Stimulated activated CD4-positive, alpha-beta T cell treated with anti-CD3 and anti-CD28 coated beads, Interleukin-15, amount 100 ng/mL, for 1 hour (primary cell): ENCODE measurements at places on chromosomes 7 and 10.

GRCh38 chr10:103280031-103280430 is 3.1 kb downstream of the INA start:
- no peak for DNase-seq

- DNase-seq: no peak
Measured at GRCh38 chr7:94043299-94043698, 39.1 kb upstream of the BET1 start.

DNA sequence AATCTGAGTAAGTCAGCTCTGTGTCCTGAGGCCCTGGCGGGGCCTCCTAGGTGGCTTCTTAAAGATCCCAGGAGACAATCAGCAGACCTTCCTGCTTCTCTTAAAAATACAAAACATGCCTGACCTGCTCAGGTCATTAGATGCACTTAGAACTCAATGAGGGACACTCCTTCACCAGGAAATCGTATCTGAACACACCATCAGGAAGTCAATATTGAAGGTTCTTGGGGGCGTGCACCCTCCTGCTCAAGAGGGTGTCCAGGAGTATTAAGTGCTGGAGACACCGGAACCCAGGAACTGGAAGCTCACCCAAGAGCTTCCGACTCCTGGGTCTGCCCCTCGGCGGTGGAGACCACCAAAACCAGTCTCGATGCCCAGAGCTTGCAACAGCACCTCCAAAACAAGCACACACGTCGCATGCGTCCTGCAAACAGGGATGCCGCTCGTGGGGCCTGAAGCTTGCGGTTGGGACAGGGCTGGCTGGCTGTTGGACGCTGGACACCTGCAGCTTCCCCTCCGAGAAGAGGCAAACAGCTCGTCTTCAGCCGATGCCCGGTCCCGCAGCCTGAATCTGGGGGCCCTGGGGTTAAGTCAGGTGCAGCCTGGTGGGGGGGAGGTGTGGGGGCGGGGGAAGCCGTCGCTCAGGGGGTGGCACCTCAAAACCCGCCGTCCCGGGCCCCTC is 803 bp downstream of the RAPGEF5 start:
- no peak for DNase-seq

DNA sequence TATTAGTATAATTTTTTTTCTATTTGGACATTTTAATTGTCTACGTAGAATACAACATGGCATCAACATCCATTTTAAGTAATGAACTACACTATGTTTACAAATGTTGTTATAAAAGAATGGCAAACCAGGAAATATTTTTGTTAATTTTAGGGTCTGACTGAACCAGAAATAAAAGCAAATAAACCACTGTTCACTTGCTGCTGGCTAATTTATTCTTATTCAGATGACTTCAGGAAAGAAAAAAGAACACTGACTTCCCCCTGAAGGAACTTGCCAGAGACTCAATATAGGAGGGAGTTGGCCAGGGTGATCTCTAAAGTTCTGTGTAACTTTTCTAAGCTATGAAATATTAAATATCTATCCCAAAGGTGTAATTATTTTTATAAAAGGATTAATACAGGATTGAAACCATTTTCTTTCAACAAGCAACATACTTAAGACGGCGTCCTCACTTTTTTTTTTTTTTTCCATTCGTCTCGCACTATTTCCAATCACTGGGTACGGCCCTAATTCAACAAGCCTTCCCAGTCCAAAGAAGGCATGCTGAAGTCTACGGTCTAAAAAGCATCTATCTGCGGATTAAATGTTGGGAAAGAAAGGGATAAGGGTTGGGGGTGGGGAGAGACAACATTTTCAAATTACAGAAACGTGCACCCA is 1.2 kb downstream of the USP6NL start:
- no peak for DNase-seq

- DNase-seq: no peak
Measured at GRCh38 chr7:46545790-46546189, 624.7 kb upstream of the IGFBP3 start.

DNA sequence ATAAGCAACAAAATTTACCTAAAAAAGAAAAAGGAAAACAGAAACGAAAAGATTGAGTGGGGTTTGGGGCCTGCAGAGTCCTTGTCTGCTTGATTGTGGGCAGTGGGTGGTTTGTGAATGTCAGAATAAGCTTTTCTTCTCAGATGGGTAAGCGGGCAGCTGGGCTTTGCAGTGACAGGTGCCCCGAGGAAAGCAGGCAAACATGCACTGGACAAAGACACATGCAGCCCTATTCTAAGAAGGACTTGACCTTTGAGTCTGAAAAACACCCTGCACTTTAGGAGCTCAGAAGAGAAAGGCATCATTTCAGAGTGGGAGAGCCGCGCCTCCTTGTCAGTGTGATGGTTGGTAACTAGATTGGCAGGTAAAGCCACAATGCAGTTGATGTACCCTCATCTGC is 562.7 kb downstream of the PTPRN2 start:
- DNase-seq: no peak

GRCh38 chr10:88343761-88344484 is 239.2 kb downstream of the RNLS start:
- no peak for DNase-seq

GRCh38 chr7:150897502-150898474 is 45.5 kb downstream of the AOC1 start:
- no peak for DNase-seq
